Stomach (tissue), 19 donors: ENCODE measurements at places on chromosomes 5 and 9. TPM values are rescaled to one million over a fixed set of nuclear protein-coding genes. Genes with fewer than 3 reads are reported as not detected.

DNA sequence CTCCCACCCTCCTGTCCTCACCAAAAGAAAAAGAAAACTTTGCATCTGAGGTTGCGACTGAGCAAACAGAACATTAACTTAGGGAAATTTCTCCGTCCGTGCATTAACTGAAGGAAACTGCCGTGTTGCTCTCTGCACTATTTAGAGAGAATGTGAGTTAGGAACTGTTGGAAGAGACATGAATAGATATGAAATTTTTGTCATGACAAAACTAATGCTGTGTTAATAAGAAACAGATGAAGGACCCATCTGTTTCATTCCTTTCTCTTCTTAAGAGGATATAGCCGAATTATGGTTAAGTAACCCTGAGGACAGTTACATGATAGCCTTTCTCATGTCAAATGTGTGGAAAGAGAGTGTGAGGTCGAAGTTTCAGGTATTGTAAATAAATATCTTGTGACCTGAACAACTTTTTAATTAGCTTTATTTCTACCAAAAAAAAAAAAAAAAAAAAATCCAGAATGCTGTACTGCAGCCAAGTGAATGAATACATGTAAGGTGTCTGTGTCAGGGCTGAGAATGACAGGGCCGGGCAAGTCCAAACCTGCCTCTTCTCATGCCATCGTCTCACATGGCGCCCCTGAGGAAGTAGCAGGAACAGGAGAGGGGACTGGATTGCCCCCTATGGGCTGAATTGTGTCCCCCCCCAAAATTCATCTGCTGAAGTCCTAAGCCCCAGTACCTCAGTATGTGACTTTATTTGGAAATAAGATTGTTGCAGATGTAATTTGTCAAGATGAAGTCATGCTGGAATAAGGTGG, 35.6 kb upstream of the ANKRD33B start:
- DNase-seq = no peak

DNA sequence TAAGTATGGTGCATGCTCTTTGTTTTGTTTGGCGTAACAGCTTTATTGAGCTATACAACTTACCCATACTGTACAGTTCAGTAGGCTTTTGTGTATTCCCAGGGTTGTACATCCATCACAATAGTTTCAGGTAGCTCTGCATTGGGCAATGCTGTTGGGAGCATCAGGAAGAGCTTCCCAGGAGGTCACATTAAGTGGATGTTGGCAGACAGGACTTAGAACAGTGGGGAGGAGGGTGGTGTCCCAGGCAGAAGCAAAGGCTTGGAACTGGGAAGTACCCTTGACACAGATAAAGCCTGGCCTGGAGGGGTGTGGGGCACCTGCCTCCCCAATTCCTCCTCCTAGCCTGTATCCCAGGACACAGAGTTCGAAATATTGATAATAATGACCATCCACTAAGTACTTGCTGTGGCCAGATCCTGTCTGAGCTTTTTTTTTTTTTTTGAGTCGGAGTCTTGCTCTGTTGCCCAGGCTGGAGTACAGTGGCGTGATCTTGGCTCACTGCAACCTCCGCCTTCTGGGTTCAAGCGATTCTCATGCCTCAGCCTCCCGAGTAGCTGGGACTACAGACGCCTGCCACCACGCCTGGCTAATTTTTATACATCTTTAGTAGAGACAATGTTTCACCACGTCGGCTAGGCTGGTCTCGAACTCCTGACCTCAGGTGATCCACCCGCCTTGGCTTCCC, 1.3 kb downstream of the BBLN start:
- DNase-seq = no peak

GRCh38 chr5:177132136-177133095, 1.2 kb upstream of the NSD1 start:
- DNase-seq = no peak

- no peak for DNase-seq
Measured at GRCh38 chr5:64690417-64691151, at the start of gene SHISAL2B. TSS of gene SHISAL2B (plus strand) at chr5:64690503. CDS start at chr5:64690624, 121 bp downstream.

- DNase-seq = no peak
Measured at GRCh38 chr5:72055636-72056035, 51.6 kb upstream of the MAP1B start.

DNA sequence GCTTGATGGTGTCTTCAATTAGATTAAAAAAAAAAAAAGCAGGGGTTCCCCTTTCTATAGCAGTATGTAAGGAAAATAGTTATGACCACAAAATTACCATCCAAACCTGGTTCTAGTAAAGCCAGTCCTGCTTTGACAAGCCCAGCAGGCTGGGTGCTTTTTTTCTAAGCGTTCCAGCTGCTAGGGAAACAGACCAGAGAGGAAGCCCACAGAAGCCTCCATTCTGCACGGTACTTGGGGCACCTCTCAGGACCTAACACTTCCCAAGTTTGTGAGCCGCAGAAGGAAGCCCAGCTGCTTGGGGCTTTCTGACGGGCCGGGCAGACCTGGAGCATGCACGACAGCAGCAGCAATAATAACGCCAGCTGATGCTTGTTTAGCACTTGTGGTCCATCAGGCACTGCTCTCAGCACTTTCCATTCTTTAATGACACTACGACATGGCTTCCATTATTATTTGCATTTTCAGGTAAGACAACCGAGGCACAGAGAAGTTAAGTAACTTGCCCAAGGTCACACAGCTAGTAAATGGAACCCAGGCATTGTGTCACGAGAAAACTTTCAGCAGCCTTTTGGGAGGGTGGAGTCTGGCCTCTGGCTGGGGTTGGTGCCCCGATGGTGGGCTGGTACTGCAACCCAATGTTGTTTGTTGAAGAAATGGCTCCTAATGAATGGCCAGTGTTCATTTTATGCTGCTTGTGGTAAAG, 15.4 kb downstream of the LMX1B start:
- no peak for DNase-seq

DNA sequence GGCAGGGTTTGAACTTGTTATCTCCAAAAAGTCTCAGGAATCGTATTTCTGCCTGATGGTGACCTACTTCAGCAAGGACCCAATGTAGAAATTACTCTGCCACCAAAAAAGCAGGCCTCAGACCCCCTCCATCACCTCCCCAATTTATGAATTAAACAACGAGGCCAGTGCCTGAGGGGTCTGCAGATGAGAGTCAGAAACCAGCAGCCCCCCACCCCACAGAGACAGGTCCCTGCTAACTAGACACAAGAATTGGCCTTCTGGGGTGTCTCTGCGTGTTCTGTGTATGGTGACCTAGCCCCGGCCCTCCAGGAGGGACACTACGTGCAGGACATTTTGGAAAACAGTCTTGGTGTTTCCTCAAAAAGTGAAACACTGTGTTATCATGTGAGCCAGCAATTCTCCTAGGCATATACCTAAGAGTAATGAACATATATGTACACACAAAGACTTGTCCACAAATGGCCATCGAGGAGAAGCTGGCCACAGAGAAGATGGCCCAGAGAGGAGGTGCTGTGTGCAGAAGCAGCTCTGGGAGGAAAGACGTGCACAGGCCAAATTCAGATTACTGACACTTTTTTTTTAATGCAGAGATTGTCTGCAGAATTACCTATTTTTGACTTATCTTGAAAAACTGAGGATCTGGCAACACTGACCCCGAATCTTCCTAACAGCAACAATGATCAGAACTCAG, 93.8 kb downstream of the ADAMTS2 start:
- no peak for DNase-seq

DNA sequence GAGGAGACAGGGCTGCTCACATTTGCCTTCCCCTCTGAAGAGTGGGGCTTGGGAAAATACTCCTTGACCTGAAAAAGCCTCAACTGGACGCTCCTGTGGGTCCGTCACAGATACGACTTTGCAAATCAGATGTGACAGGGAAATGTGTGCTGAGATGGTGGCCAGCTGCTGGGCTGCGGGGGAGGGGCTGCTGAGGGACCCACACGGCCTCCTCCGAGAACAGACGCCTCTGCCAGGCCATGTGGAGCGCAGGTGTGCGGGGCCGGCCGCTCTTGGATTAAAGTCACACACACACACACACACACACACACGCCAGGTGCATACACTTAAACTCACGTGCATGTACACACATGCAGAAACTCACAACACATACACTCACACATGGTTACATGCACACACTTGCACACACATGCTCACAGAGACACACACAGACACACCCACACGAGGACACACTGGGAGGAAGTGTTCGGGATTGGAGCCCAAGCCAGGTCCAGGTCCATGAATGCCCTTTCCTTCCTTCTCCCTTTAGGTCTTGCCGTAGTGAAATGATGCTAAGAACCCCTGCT, 167.4 kb downstream of the GAPVD1 start:
- no peak for DNase-seq

DNA sequence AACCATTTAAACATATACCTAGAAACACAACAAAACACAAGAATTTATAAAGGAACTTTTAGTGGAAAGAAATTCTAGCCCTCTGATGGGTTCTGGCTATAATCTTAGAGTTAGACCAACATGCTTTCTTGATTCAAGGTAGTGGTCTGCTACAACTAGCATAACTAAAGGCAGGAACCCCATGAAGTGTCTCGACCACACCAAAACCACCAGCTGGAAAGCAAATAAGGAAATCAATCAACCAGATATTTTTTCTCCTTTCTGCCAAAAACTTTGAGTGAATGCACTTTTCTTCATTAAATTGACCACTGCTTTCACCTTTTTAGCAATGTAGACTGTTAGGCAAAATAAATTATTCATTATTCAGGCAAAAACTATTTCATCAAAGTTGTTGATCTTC, 346.4 kb downstream of the EBF1 start:
- no peak for DNase-seq

GRCh38 chr5:110478895-110479294, 247.6 kb downstream of the TMEM232 start:
- DNase-seq = no peak

DNA sequence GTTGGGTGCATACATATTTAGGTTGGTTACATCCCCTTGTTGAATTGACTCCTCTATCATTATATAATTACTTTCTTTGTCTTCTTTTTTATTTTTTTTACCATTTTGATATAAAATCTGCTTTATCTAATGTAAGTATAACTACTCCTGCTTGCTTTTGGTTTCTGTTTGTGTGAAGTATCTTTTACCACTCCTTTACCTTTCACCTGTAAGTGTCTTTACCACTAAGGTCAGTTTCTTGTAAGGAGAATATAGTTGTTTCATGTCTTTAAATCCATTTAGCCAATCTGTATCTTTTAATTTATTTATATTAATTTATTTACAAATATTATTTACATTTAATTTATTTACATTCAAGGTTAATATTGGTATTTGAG, 33.0 kb downstream of the INSL4 start:
- DNase-seq = no peak

DNA sequence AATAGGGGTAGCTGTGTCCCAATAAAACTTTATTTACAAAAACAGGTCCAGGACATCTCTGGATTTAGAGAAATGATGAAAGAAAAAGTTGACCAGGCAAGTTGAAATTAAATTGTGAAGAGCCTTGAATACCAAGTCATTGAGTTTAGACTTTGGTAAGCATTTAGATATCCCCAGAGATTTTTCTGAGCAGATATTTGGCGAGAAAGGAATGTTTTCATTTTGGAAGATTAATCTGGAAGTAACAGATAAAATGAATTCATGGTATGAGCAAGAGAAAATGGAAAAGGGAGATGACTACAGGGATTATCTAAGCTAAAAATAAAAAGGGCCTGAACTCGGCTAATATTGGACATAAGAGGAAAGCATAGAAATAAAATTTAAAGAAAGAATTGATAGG, 157.6 kb downstream of the ACTL7B start:
- DNase-seq = no peak

- no peak for DNase-seq
Measured at GRCh38 chr9:15243081-15243480, 63.9 kb downstream of the TTC39B start.

- DNase-seq = no peak
Measured at GRCh38 chr5:93331241-93331640, 249.8 kb downstream of the NR2F1-AS1 start.

GRCh38 chr9:36276781-36277181, 18.5 kb upstream of the GNE start:
- DNase-seq = peak; percentile 32

DNA sequence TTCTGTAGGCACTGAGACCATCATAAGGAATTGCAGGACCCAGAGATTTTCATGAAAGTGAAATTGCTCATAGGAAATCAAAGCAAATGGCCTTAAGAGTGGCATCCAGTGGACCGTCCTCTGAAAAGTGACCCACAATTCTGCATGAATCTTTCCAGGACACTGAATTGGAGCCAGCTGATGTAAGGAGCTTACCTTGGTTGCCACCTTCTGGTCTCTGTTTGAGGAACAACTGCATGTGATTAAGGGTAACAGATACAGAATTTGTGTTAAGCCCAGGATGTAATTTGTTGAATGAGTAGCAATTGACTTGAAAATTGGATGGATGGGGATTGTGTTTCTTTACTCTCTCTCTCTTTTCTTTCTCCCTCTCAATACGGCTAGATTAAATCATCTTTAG, 49.9 kb upstream of the GAS1 start:
- DNase-seq = no peak

DNA sequence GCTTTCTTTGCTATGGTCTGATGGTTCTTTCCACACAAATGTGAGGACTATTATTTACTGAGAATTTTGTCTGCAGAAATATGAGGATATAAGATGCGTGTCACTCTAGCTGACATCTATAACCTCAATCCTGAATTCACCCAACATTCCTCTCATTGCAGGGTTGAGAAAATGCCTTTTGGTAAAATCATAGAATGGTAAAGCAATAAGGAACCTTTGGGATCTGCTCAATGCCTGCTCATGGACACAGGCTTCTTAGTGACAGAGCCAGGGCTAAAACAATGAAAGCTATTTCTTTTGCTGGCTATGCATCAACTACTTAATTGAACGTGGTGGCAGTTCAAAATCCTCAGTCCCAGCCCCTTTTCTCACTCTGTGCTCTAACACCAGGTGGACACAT, 199.6 kb downstream of the GAS1 start:
- DNase-seq = no peak

GRCh38 chr9:109597496-109597895, 99.4 kb upstream of the PTPN3 start:
- no peak for DNase-seq

- no peak for DNase-seq
Measured at GRCh38 chr9:21902136-21902535, 92.1 kb downstream of the CDKN2A start.

GRCh38 chr5:127320032-127320965, 29.7 kb downstream of the MEGF10 start:
- no peak for DNase-seq

DNA sequence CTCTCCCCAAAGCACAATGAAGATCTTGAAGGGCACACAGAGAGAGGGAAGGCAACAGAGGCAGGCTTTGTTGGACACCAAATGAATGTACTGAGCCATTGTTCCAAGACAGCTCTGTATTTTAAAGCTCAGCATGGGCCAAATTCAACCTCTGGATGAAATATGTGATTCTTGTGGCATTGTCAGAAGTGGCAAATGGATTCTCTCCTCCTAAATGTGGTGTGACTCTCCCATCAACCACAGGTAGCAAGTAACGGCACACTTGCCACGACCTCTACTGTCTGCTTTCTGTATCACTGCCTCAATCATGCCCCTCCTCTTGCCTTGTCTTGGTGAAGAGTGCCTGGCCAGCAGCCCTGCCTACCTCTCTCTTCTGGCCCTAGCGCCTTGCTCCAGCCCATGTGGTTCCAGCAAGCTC, 6.1 kb upstream of the MOB3B start:
- no peak for DNase-seq

IL13 gene
- total RNA-seq = not detected

KIF4B gene
- total RNA-seq = not detected

OSMR gene
- total RNA-seq = 36.7 TPM

REEP2 gene
- not detected for total RNA-seq

PRSS3 gene
- 1.8 TPM for total RNA-seq

CHD1 gene
- total RNA-seq = 117 TPM

DMRTA1 gene
- 2.9 TPM for total RNA-seq

FOXD4 gene
- not detected for total RNA-seq

GPR150 gene
- total RNA-seq = not detected

CCL27 gene
- total RNA-seq = not detected

SLC28A3 gene
- not detected for total RNA-seq

MAMDC4 gene
- total RNA-seq = 7.3 TPM

LMNB1 gene
- 7.6 TPM for total RNA-seq
